ENCODE measurements at places on chromosomes 7 and 10.

- no peak for DNase-seq
Observed at GRCh38 chr7:103727982-103728610, 261.4 kb downstream of the RELN start.

- no peak for DNase-seq
Observed at GRCh38 chr7:136023134-136023869, 46.1 kb upstream of the MTPN start.

DNA sequence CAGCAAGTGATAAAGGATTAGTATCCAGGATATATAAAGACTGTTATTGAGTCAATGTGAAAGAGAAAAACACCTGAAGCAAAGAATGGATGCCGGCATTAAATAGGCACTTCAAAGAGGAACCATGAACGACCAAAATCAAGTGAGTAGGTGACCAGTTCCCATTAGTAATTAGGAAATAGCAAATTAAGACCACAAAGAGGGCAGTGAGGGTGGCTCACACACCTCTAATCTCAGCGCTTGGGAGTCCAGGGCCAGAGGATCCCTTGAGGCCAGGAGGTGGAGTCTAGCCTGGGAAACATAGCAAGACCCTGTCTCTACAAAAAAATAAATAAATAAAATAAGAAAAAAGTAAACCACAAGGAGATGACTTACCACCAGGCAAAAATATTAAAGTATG is 1.5 kb upstream of the ANTXRL start:
- DNase-seq: no peak

DNA sequence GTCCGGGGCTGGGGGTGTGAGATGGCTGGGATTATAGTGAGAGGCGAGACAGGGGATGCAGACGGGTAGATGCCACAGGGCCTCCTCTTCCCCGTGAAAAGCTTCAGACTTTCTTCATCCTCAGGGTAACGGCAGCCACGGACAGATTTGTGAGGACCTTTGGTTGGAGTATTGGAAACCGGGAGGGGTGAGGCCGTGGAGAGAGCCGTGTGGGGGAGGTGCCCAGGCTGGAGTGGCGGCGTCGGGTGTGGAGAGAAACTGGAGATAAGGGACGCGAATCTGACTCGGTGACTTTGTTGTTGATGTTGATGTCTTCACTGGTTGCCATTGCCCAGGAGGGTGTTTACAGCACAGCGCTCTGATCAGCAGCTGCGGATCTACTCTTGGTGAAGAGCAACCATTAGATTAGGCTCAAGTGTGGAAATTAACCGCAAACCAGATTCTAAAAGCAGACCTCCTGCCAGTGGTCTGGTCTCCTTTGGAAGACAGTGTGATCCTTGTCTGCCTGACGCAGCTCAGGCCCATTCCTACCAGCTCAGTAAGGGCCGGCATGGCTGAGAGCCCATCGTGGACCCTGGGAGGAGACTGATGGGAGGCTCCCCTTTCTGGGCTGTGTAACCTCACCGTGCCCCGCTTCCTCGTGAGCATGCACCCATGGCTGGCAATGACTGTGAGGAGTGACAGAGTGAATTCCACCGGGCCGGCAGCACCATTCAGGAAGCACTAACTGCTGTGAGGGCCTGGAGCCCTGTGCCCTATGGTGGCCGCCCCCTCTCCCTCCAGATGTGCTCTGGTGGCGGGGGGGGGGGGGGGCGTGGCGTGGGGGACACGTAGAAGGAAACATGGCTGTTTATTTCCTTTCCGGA is 90.3 kb downstream of the INPP5A start:
- no peak for DNase-seq

- no peak for DNase-seq
Observed at GRCh38 chr7:137469191-137469811, 125.8 kb upstream of the PTN start.

- no peak for DNase-seq
Observed at GRCh38 chr10:132655735-132656134, 118.1 kb downstream of the INPP5A start.

GRCh38 chr7:157176771-157177170 is 38.0 kb downstream of the UBE3C start:
- DNase-seq: no peak

DNA sequence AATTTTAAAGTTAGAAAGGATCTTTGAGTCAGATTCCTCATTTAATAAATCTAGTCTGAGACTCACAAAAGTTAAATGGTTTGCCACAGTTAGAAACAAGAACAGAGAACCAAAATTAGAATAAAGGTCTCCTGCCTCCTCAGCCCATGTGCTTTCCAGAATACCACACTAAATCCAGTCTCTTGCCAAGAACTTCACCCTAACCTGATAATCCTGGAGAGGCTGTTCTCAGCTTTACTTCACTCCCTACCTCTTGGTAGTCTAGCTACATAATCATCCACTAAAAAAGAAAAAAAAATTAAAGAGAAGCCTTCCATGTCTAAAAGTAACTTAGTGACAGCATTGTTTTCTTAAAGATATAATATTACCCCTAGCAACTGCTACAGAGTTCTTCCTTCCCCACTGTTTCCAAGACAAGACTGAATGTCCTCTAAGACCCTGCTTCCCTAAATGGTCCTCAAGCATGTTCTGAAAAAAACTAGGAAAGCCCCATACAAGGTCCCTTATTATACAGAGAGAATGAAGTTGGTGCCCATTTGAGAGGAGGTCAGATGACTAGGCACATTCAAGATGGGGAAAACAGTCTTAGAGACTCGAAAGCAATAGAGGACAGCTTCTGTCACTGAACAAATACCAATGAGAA is 56.8 kb downstream of the ZNF438 start:
- DNase-seq: no peak

GRCh38 chr7:897771-898376 is 21.5 kb downstream of the GET4 start:
- no peak for DNase-seq

DNA sequence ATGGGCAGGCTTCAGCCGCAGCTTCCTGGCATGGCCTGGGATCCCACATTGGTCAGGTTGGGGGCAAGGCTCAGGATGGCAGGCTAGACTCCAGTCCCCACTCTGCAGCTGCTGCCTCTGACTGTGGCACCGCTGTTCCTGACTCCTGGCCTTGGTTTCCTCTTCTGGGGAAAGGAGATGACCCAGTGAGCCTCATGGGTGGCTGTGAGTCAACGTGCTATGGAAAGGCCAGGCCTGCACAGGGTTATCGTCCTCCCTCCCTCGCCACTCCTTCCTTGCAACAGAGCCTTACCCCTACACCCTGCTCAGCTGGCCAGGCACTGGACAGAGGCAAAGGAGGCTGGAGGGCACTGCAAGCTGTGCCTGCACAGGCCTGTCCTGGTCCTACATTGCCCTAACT is 36.1 kb upstream of the CHST15 start:
- no peak for DNase-seq

DNA sequence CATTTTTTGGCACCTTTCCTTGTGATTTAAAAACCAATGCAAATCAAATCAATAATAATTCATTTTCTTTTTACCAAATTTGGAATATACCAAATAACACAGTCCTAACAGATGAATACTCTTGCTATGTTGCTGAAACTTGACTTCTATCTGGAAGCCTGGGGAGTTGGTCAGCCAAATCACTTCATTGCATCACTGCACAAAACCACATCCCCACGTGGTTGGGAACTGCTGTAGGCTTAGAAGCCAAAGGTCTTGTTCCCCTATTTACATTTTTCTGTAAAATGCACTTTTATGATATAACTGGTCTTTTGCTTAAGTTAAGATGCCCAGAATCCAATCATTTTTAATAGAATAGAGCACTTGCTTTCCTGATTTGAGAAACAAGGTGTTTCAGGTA is 15.2 kb downstream of the GPR85 start:
- no peak for DNase-seq

GRCh38 chr10:34249634-34250033 is 565.5 kb downstream of the PARD3 start:
- no peak for DNase-seq

DNA sequence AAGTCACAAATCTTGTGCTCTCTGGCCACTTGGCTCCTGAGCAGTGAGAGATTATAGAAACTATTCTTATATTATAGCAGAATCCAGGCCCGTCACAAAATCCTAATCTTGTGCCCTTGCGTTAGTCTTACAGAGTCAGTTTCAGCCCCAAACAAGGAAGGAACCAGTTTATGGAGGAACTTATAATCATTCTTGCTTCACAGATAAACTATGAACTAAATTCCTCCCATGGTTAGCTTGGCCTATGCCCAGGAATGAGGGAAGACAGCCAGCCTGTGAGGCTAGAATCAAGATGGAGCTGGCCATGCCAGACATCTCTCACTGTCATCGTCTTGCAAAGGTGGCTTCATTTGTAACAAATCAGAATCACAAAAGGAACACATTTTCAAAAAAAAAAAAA is 199.7 kb upstream of the PITRM1 start:
- no peak for DNase-seq

DNA sequence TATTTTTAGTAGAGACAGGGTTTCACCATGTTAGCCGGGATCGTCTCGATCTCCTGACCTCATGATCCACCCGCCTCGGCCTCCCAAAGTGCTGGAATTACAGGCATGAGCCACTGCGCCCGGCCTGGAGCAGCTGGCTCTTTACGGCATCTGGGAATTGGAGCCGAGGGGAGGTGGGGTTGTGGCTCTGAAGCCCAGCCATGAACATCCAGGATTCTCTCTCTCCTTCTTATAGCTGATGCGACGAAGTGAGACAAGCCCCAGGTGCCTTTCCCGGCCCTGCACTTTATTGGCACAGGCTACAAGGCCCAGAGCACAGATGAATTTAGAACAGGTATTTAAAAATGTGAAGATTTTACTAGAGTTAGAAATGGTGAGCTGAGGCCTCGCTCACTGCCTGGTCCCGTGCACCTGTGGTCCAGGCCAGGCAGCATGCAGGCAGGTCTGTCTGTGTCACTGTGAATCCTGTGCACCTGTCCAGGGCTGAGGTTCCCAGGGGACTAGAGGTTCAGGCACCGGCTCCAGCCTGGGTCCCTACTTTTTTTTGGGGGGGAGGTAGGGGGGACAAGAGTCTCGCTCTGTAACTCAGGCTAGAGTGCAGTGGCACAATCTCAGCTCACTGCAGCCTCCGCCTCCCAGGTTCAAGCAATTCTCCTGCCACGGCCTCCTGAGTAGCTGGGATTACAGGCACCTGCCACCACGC is 379.7 kb upstream of the FOXK1 start:
- DNase-seq: no peak

DNA sequence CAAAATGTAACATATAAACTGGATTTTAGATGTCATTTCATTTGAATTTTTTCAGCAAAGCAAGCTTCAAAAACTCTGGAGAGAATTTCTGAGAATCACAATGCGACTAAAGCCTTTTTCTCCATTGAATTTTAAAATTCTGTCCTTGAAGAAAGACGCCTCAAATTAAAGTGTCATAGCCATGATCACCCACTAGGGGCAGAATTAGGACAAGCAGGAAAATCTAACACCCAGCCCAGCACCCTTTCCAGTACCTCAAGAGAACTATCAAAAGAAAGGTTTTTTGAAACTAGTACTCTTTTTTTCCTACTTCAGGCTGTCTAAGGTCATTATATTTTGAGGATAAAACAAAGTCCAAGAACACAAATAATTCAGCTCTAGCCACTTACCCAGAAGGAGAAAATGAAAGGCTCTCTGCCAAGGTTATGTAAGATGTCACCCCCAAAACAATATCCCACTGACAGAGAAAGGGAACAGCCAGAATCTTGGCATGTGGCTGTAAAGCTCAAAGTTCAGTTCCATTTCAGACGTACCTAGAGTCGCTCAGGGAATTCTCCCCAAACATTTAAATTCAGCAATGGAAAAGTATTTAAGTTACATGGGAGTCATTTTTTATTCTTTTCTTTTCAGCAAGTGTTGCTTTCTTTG is 299.4 kb downstream of the SNX13 start:
- DNase-seq: no peak

DNA sequence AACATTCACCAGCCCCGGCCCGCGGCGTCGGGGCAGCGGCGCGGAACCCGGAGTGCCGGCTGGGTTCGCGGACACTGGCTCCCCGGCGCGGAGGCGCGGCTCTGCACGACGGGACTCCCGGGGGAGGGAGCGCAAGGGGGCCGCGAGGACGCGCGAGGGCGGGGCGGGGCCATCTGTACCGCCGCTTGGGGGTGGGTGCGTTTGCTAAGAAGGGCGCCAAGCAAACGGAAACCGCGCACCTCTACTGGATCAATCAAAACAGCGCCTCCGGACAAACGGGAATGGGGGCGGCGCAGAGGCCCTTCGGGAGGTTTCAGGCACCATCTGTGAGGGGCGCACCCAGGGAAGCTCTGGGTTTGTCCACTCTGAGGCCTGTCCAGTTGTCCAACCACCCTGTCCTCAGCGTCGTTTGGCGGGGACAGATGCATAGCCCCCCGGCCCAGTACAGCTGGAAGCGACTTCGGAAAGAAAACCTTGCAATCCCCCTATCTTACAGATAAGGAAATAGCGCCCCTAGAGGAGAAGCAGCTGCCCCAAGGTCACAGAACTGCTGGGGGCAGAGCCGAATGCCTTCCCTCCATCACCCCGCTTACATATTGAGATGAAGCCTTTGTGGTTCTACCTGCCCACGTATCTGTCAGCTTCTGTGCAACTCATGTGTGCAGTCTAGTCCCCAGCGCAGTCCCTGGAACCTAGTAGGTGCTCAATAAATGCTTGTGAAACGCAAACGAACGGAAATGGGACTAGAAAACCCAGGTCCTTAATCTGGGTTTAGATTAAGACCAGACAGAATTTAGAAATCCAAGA is 10.7 kb upstream of the SLIT1 start:
- DNase-seq: peak; percentile 18

- no peak for DNase-seq
Observed at GRCh38 chr10:59868696-59869593, 37.4 kb downstream of the CCDC6 start.
